ENCODE measurements at places on chromosomes 6 and 20. TPM values are rescaled to one million over a fixed set of nuclear protein-coding genes. Genes with fewer than 3 reads are reported as not detected.
A peak's percentile ranks its signal among the peaks of the same experiment; 100 is the strongest.

Gene CNBD2
- total RNA-seq, result 6.1 TPM

Gene MCCD1
- total RNA-seq, result not detected

Gene BPIFB2
- not detected for total RNA-seq

Gene POPDC3
- total RNA-seq, result not detected

Gene IL20RA
- total RNA-seq, result not detected

Gene GCNT2
- 3.0 TPM for total RNA-seq

Gene PDYN
- not detected for total RNA-seq

Gene GJA10
- total RNA-seq, result not detected

Gene PTCRA
- not detected for total RNA-seq

Gene PPP1R16B
- total RNA-seq, result 139 TPM

DNA sequence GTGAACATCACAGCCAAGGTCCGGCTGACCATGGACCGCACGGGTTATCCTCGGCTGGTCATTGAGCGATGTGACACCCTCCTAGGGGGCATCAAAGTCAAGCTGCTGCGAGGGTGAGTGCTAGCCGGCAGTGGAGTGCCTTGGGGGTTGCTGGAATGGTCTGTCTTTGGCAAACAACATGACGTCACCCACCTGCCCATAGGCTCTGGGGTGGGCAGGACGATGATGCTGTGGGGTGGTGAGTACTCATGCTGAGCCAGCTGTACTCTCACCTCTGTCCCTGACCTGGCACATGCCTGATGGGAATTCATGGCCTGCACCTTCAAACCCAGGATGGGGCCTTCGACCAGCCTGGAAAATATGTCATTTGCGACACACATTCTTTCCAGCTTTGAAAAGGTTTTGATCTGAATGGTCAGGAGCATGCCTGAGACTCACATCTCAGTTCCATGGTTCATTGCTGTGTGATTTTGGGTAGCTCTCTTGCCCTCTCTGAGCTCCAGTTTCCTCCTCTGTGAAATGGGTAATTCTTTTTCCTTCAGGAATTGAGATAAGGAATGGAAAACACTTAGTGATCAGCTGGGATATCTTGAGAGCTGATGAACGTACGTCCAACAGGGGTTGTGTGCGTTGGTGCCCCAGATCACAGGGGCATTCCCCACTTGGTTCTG lies 6.7 kb downstream of the BPIFB4 start:
- no peak overlapping the region for H3K4me3 ChIP-seq
- H3K4me1 ChIP-seq, result no peaks in the 10 kb centered on the region
- no peaks in the 10 kb centered on the region for H3K36me3 ChIP-seq
- no peak for DNase-seq

DNA sequence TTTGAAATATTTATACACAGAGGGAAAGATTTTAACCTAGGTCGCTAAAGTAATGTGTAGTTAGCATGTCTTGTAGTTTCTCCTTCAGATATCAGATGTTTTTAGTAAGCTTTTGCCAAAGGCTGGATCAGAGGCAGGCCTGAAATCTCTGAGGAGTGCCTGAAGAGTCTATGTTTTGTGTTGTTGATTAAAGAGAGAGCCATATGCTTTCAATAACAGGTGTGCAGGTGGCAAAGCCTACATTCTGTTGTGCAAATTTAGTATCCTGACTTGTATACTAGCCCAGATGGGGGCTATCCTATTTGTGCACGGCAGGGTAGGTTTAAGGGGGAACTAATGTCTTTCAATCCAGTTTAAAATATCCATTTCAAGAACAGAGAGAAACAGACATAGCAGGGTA lies 167.1 kb upstream of the ATXN1 start:
- no peak overlapping the region for H3K4me3 ChIP-seq
- DNase-seq, result no peak
- H3K4me1 ChIP-seq, result no peaks in the 10 kb centered on the region
- H3K27me3 ChIP-seq, result peaks cover 15% of the 10 kb centered on the region
- no peaks in the 10 kb centered on the region for H3K36me3 ChIP-seq

DNA sequence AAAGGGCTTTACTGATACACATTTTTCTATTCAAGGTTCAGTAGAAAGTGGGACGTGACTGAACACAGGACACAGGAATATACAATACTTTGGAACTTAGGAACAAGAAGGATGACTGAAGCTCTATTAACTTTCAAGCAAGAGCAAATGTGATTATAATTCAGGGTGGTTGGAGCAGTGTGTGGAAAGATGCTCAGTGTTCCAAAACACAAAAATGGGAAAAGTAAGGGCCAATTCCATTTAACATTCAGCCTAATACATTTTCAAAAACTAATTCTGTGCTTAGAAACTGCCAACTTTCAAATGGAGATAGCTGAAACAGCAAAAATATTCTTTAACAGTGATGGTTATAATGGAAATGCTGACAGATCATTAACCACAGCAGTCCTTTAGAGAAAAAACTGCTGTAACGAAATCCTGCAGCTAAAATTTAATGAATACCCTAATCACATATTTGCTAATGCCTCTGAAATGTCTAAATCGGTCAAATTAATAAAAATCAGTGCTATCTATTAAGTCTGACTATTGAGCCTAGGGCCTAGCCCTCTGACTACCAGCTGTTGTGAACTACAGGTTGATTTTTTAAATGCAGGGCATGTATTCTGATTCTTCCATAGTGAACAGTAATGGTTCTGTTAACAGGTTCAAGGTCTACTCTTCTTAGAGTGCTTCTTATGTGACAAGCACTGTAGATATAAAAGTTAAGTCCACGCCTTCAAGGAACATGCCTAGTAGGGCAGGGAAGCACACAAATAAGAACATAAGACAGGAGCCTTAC lies 45.9 kb downstream of the RARS2 start:
- H3K27ac ChIP-seq, result no peak overlapping the region
- peaks cover 7% of the 10 kb centered on the region for H3K4me1 ChIP-seq
- H3K4me3 ChIP-seq, result no peak overlapping the region
- no peaks in the 10 kb centered on the region for H3K27me3 ChIP-seq

DNA sequence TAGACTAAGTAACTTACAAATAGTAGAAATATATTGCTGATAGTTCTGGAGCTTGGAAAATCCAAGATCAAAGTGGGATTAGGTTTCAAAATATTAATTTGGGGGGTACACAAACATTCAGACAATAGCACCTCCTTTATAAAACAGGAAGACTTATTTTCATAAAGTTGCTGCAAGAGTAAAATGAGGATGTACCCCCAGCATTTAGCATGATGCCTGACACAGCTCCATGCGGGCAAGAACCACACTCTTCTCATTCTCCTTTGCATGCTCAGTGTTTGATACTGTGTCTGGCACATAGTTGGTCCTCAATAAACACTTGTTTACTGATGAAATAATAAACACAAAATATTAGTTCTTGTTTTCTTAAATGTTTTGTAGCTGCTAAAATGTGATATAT lies 332.9 kb downstream of the TFAP2A start:
- no peaks in the 10 kb centered on the region for H3K36me3 ChIP-seq
- H3K27me3 ChIP-seq, result no peaks in the 10 kb centered on the region
- no peak for DNase-seq
- H3K27ac ChIP-seq, result no peak overlapping the region
- no peaks in the 10 kb centered on the region for H3K4me1 ChIP-seq

DNA sequence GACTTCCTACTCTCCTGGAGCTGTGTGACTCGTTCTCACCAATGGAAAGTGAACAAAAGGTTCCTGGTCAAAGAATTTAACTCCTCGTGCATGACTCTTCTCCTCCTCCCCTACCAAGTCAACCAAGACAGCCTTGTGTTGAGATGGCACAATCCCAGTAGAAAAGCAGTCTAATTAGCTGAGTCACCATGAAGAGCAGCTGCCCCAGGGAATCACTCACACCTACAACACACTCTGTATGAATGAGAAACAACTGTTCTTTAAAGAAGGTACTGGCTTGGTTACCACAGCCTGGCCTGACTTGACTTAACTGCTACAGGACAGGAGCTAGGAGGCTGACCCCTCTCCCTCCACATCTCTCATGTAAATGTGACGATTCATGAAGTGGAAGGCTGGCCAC lies 2.9 kb upstream of the HLA-DOB start:
- peaks cover 10% of the 10 kb centered on the region for H3K36me3 ChIP-seq
- H3K27ac ChIP-seq, result no peak overlapping the region
- H3K4me1 ChIP-seq, result peaks cover 18% of the 10 kb centered on the region
- H3K4me3 ChIP-seq, result no peak overlapping the region

DNA sequence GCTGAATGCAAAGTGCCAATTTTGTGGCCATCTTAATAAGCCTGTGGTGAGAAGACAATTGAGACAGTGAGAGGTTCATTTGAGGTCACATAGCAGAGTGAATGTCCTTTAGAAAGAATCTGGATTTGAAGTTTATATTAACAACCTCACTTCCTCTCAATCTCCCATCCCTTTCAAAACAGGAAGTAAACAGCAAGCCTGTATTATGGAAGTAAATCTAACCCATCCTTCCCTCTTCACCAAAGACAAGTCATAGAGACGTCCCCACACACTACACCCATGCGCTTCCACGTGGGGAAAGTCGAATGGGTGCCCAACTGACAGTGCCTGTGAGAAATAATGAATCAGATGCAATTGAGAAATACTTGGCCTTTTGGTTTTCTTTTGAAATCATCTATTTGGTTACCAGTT lies 28.8 kb upstream of the CCND3 start:
- peaks cover 4% of the 10 kb centered on the region for H3K36me3 ChIP-seq
- no peak for DNase-seq
- peak overlapping the region; percentile 93 for H3K27ac ChIP-seq

DNA sequence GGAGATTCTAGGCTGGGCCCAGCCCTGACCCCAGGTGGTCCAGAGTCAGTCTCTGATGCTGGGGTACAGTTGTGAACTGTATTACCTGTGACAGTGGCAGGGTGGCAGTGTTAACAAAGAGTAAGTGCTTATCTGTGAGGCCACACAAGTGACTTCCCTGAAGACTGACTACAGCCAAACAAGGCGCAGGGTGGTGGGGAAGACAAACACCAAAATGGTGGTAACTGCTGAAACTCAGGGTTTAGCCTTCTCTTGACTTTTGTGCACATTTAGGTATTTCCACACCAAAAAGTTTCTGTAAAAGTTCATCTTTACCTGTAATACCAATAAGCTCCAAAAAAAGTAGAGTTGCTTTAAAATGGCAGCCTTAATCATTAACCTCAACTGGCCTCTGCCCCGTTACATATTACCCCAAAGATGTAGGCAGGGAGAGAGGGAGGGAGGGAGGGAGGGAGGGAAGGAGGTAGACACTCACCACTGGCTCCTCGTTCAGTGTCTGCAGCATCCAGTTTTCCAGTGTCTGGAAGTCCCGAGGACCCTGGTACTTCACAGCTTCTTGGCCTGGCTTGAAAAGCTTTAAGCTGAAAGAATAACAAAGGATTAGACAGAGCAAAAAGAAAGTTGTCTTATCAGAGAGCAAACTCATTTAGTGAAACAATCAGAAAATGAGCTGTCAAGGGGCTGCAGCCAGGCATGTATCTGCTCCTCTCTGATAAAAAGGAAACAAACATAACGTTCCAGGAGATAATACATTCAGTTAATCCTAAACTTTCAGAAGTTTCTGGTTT lies 11.3 kb downstream of the TXNDC5 start:
- no peak for DNase-seq
- no peaks in the 10 kb centered on the region for H3K27me3 ChIP-seq
- no peak overlapping the region for H3K4me3 ChIP-seq
- H3K36me3 ChIP-seq, result peaks cover 50% of the 10 kb centered on the region
- no peak overlapping the region for H3K27ac ChIP-seq

DNA sequence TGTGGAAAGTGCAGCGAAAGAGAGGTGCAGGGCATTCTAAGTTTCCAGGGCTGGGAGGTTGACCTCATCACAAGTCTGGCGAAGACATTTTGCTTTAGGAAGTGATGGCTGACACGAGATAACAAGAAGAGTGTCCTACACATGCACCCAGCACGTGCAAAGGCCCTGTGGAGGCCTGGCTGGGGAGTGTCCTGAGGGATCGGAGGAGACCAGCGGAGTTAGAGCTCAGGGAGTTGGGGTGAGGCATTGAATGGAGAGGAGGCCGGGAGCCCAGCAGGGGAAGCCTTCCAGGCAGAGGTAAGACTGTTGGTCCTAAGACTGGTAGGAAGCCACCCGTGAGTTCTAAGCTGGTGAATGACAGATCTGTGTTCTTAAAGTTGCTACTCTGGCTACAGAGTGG lies 58.4 kb downstream of the PPP1R14C start:
- H3K4me1 ChIP-seq, result no peaks in the 10 kb centered on the region
- H3K36me3 ChIP-seq, result no peaks in the 10 kb centered on the region
- DNase-seq, result no peak
- H3K4me3 ChIP-seq, result no peak overlapping the region
- no peak overlapping the region for H3K27ac ChIP-seq

GRCh38 chr6:35730745-35731413 lies 6.0 kb upstream of the ARMC12 start:
- no peaks in the 10 kb centered on the region for H3K27me3 ChIP-seq
- no peaks in the 10 kb centered on the region for H3K36me3 ChIP-seq
- H3K4me3 ChIP-seq, result peak overlapping the region; percentile 85
- peaks cover 68% of the 10 kb centered on the region for H3K4me1 ChIP-seq
- no peak for DNase-seq

DNA sequence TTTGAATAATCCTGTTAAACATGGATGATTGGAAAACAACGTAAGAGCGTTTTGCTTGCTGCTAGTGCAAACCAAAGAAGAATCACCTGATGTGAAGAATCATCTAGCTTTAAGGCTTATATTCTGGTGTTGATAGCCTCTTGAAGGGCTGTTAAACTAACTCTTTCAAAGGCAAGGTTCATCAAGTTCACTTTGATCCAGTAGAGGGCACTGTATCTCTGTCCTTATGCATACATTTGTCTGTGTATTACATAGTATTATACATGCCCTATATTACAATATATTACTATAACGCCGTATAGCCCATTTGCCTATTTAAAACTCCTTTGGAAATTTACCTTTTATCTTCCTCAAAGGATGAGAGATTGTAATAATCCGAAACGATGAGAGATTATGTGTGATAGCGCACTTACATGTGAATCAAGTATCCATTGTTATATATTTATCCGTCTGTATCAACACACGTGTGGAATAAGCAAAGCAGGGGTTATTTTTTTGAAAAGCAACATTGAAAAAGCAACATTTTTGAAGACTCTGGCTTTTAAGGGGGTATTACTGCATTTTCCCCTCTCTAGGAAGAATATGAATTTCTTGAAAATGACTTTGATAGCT lies 50.8 kb upstream of the NRN1 start:
- H3K4me1 ChIP-seq, result no peaks in the 10 kb centered on the region
- H3K36me3 ChIP-seq, result no peaks in the 10 kb centered on the region
- DNase-seq, result no peak
- H3K27me3 ChIP-seq, result peaks cover 18% of the 10 kb centered on the region
- no peak overlapping the region for H3K27ac ChIP-seq

DNA sequence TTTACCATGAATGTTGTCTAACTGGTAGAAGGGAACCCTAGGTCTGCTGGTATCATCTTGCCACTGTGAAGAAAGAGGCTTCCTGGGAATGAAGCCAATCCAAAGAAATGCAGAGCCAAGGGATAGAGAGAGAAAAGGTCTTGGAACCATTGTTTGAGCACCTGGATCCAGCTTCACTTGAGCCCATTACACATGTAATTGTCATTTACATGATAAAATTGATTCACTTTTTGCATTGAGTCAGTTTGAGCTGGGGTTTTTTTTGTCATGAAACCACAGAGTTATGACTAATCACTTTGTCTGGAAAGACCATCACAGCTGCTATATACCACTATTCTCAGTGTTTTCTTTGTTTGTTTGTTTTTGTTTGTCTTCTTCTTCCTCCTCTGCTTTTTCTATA lies 112.3 kb downstream of the CBLN4 start:
- no peak overlapping the region for H3K4me3 ChIP-seq
- no peak for DNase-seq
- peaks cover 1% of the 10 kb centered on the region for H3K27me3 ChIP-seq
- no peaks in the 10 kb centered on the region for H3K36me3 ChIP-seq
- no peak overlapping the region for H3K27ac ChIP-seq

- peaks cover 3% of the 10 kb centered on the region for H3K27me3 ChIP-seq
- H3K4me1 ChIP-seq, result peaks cover 36% of the 10 kb centered on the region
- H3K36me3 ChIP-seq, result peaks cover 19% of the 10 kb centered on the region
- peak overlapping the region; percentile 82 for H3K27ac ChIP-seq
- H3K4me3 ChIP-seq, result peak overlapping the region; percentile 91
These were observed 1.4 kb downstream of the C6orf52 start for GRCh38 chr6:10692965-10693538.
